Motor neuron (in vitro differentiated cells): ENCODE measurements at places on chromosomes 7 and 10.

GRCh38 chr7:42726066-42726785 lies 185.6 kb downstream of the C7orf25 start:
- ATAC-seq: no peak

DNA sequence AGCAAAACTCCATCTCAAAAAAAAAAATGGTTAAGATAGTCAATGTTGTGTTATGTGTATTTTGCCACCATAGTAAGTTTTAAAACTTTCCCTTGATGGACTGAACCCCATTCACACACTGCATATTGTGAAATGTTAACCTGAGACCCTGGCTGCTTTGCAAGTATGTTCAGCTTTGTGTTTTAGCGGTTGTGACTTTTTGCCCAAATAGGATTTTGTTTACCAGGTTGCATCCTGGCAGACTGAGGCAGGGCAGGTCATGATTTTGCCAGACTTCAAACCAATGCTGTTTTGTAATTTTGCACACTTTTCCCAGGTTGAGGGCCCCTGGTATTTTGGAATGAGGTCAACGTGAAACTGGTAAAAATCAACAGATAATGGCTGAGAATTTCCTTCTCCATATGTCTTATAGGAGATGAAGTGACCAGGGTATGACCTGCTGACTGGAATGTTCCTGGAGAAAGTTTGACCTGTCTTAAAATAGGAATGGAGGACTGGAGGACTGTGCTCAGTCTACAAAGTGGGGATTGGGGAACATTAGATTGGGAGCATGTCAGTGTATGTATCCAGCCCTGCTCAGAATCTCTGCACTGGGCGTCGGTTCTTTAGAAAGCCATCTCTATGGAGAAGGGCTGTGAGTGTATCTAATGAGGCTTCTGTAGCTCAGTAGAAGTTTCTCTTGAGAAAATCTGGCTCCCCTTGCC lies 76.2 kb downstream of the LRGUK start:
- no peak for ATAC-seq

- no peak for ATAC-seq
Observed at GRCh38 chr7:115216652-115217051, 294.8 kb downstream of the MDFIC start.

DNA sequence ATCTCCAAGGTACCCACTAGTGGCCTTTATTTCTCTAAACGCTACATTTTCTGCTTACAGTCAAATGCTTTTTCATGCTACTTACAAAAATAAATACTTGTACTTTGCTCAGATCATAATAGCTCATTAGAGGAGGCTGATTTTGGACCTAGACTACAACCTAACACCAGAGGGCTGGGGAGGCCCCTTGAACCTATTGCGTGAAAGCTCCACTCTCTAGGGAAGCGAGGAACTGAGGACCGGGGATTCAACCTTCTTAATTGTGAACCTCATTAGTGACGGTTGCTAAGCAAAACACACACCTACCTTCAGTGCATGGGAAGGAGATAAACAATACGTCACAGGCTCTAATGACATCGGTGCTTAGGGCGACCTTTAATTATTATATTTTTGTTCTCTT lies 92.1 kb downstream of the EBF3 start:
- no peak for ATAC-seq
